ENCODE measurements at places on chromosomes 5 and 9.

DNA sequence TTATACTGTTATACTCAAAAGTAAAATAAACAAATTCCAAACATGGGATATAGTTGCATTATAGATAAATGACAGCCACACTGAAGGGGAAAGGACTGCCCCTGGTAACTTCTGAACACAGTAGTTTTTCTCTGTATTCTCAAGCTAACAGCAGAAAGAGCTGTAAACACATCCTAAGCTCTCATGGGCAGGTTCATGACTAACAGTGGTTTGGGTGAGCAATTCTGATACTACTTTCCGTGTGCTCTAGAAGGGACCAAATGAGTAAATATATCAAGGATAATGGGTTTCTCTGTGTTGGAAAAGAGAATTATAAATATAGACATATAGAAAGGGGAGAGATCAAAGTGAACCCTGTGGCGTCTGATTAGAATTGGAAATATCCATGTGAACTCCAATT lies 2.2 kb upstream of the LCN6 start:
- no peak for DNase-seq

- DNase-seq, result no peak
Observed at GRCh38 chr5:71456362-71456743, 902 bp downstream of the BDP1 start.

- DNase-seq, result no peak
Observed at GRCh38 chr9:37215381-37215780, 95.0 kb downstream of the ZCCHC7 start.

DNA sequence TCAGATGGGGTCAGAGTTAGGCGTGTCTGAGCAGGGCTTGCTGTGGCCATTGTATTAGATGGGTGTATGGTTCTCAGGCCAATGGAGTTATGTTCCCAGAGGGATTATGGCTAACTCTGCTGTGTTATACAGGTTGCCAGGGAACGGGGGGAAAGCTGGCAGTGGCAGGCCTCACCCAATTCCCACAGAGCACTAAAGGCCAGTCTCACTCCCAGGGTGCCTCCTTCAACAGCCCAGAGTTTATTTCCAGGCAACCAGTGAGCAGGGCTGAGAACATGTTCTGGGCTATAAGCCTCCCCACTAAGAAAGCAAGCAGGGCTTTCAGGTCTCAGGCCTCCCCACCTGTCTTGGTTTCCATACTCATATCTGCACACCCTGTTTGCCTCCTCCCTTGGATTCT lies 597.9 kb downstream of the ZNF608 start:
- DNase-seq, result no peak

- no peak for DNase-seq
Observed at GRCh38 chr5:137635521-137635921, 100.4 kb downstream of the KLHL3 start.

DNA sequence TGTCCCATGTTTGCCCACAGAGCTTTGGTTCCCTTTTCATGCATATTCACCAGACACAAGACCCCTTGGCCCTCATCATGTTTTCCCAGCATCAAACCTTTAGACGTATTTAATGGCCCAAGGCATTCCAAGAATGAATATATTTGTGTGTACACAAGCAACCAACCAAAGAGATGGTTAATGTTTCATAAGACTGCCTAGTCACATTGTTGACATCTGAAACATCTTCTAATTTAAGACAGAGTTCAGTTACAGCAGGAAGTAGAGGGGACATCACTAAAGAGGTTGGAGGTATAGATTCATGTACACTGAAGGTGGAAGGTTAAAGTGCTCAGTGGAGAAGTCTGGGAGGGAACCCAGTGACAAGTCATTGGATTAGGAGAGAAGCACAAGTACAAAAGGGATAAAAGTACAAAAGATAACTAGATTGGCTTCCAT lies 49.1 kb downstream of the SUSD1 start:
- no peak for DNase-seq

DNA sequence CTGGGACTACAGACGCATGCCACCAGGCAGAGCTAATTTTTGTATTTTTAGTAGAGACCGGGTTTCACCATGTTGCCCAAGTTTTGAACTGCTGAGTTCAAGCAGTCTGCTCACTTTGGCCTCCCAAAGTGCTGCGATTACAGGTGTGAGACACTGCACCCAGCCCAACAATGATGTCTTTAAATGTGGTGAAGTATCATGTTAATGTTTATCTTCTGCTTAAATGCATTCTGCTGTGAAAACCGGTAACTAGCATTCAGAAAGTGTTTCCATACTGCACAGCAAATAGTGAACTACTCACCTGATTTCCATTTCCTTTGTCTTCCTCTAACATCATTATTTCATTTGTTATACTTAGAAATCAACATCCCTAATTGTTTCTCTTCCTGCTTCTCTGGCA lies 264.0 kb upstream of the ITGA1 start:
- DNase-seq, result no peak

GRCh38 chr5:13632676-13633075 lies 311.8 kb downstream of the DNAH5 start:
- no peak for DNase-seq

- no peak for DNase-seq
Observed at GRCh38 chr5:158162026-158162425, 303.1 kb upstream of the CLINT1 start.

DNA sequence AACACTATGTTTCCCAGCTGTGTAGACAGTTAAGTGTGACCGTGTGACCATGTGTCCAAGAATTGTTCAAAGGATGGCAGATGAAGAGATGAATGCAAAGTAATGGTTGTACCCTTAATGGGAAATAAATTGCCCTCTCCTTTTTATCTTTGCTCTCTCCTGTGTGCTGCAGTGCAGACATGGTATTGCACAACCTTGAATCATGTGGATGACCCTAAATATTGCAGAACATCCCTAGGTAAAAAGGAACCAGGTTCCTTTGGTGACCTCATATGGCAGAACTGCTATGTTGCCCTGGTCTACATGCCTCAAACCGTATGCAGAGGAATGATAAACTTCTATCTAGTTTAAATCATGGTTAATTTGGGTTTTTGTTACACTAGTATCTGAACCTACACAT lies 81.7 kb upstream of the CTNND2 start:
- DNase-seq, result no peak

GRCh38 chr5:121919046-121919445 lies 42.7 kb upstream of the SRFBP1 start:
- no peak for DNase-seq

DNA sequence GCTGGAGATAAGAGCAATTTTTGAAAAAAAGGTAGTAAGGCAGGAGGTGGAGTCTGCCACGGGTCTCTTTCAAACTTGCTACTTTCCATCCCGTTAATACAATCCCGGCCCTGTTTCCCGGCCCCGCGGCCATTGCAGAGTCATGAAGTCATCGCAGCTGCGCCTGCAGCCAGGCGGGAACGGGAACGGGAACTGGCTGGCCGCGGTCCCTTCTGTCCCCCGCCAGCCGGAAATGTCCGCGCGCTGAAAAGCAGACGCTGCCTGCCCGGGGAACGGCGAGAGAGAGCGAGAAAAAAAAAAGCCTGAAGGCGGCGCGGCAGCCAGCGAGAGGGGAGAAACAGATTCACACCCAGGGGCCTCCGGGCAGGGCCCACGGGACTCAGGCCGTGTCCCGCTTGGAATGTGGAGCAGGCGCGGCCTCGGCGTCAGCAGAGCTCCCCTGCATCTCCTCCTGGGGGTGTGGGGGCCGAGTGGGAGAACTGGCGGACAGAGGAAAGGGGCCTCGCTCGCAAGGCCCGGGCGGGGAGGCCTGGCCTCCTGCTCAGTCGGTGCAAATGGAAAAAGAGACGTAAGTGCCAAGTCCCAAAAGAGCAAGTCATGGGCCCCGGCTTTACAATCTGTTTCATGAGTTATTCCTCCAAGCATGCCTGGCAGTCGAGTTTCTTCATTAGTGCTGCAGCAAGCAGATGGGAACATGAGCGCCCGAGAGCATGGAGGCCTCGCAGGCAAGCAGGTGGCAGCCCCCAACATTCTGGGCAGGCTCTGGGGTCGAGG lies 201.2 kb upstream of the GAS1 start:
- DNase-seq, result no peak

DNA sequence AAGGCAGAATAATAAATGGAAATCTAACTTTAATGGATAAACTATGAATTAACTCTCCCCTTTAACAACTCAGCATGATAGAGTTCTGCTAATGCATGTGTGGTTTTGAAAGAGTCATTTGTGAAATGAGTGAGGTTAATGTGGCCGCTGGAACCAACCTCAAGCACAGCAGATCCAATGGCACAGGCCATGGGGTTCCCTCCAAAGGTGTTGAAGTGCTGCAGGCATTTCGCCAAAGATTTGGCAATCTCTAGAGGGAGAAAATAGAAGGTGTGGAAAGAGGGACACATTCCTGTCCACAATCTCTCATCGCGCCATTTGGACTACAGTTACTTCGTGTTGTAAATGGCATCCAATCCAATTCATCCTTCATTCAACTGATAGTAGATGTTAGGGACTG lies 35.0 kb downstream of the AGXT2 start:
- no peak for DNase-seq

DNA sequence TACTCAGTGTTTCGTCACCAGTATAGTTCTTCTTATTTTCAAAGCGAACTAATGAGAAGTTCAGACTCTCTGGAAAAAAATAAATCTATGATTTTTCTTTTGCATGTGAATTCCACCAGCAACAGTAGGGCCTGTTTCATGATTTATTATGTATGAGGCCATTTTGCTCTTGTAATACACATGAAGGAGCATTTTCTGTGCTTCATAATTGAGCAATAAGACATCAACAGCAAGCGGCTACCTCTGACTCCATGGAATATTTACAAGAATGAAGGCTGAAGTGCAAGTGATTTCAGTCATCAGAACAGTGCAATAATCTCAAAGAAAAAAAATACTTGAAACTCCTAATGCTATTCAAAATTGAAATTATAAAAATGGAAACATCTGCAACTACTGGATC lies 282.9 kb upstream of the EDIL3 start:
- no peak for DNase-seq

- DNase-seq, result no peak
Observed at GRCh38 chr5:8408258-8408657, 539.3 kb downstream of the MTRR start.
